ENCODE measurements at places on chromosomes 2 and 18.

DNA sequence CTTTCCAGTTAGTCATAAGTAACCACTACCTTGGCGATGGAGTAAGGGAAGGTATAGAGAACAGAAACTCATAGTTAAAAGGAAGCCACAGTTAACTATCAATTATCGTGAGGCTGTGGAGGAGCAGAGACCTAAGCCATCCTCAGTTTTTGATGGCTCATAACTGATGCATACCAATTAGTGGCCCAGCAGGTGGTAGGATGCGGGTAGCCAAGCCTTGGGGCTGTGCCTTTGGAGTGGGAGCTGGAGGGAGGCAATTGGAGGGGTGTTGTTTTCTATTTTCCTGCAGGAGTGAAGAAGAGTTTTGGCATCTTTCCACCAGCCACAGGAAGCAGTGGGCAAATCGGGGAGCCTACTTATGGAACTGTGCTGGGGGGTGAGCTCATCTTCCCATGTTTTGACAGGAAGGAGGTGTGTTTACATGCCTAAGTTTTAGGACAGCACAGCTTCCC lies 194.8 kb downstream of the TPGS2 start:
- DNase-seq, result no peak

DNA sequence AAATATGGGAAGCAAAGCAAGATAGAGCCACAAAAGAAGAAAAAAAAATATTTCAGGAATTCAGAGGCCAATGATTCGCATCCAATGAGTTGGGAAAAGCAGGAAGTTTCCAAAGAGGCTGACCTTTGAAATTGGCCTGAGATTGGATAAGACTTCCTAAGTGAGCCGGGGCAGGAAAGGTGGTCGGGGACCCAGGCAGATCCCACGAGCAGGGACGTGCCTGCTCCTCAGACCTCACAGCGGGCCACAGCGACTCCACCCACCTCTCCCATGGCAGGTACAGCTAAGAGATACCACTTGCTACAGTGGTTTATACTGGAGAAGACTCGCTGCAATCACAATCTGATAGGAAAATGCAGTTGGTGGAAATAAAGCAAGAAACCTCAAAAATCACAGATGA lies 102.8 kb upstream of the SALL3 start:
- DNase-seq, result no peak

DNA sequence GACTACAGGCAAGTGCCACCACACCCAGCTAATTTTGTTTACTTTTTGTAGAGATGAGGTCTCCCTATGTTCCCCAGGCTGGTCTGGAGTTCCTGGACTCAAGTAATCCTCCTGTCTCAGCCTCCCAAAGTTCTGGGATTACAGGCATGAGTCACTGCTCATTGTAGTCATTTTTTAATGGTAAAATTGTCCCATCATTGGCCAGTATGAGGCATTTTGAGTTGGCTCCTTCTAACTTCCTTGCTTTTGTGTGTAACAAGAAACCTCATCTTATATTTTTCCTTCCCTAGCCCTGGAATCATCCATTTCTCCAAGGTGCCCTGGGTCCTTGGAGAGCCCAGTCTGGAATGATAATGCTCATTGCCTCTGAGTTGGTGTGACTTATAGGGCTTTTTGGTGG lies 148.5 kb downstream of the INHBB start:
- no peak for DNase-seq

GRCh38 chr2:68756178-68756577 lies 21.6 kb downstream of the ARHGAP25 start:
- no peak for DNase-seq

DNA sequence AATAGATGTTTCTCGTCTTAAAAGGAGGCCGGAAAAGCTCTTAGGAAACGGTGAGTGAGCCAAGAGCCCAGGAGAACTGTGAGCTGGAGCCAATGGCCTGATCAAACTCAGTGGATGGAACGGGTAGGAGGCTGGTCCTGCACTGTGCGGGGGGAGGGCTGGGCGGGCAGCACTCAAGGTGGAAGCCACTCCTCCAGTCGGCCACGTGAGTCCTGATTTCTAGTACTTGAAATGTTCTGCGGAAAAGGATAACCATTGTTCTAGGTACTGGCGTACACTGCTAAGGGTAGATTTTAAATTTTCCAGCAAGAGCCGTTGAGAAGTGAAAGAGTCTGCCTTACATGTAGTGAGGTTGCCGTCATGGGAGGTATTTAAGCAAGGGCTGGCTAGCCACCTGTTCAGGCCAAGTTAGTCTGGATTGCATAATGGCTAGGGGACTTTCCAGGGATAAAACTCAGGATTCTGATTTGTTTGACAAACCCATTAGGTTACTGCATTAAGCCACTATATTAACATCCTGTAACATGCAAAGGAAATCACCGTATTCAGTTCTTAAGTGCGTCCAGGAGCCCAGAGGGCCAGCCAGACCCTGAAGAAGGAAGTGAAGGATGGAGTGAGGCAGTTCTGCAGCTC lies 51.3 kb upstream of the ODC1 start:
- DNase-seq, result no peak

GRCh38 chr18:56060967-56061541 lies 473.1 kb upstream of the TCF4 start:
- no peak for DNase-seq

DNA sequence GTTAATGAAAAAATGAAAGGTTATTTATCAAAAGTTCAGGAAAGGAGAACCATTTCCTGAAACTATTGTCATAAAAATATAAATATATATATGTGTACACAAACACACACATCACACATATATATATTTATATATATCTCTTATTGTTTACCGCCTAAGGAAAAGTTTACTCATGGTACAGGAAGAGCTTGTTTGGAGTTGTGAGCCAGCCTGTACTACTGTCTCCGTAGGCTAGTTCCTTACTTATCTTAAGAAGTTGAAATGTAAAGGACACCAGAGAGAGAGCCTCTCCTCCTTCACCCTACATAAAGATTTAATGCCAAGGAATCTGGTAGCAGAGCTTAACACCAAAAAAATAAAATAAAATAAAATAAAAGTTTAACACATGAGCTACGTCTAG lies 19.6 kb downstream of the DSC1 start:
- DNase-seq, result no peak

DNA sequence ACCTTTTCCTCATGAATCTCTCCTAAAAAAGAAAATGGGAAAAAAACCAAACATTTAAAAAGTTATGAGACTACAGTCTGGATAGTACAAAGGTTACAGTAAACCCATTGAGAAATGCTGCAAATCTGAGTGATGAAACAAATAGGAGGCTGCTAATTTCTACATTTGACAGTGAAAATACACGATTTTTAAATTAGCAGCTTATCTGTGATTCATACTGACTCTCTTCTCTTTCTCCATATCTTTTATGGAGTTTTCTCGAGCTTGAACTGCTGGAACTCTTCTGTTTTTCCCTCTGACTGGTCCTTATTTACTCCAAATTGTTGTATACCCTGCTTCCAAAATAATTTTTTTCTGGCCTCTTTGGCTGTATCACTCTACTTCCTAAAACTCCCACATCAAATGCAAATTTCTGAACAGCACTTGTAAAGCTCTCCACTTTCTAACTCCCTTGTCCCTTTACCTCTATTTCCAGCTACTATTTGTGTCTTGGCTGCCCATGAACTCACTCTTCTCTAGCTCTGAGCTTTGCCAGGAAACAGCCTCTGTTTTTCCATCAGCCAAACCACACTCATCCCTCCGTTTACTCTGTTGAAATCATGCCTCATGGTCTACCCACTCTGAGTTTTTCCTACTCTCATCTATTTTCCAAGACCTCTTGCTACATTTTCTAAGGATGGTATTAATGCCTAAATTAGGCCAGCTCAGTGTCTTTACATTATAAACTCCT lies 73.7 kb downstream of the RBMS1 start:
- no peak for DNase-seq

DNA sequence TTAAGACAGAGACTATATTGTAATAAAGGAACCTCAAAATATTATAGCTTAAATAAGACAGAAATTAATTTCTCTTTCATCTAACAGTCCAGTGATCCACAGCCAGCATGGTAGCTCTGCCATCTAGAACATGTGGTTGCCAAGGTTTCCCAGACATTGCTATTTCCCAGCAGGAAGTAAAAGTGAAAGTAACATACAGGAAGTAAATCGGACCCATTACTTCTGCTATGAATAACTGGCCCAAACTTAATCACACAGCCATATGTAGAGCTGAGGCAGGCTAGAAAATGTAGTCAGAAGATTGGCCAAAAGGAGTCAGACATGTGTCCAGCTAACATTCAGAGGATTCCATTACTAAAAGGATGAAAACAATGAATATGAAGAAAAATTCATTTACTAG lies 71.0 kb downstream of the NOL4 start:
- DNase-seq, result peak; percentile 48

DNA sequence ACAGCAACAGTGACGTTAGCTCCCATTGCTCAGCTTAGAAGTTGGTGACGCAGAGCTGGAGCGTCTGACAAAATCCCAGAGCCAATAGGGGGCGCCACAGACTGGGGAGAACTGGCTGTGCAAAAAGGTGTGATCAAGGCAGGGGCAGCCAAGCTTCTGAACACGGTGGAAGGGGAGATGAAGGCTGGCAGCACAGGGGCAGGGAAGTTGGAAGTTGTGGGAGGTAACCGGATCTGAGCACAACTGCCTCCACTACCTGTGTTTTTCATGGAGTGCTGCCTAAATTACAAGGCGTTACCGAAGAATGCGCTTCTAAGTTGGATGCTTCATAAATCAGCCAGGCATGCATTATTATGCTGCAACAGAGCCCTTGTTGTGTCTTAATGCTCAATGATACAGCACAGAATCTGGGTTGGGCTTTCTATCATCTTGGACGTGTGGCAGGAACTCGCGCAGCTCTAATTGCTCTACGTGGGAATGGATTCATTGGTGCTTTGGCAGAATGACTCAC lies 370.0 kb downstream of the SLC4A3 start:
- no peak for DNase-seq

GRCh38 chr2:186852508-186852907 lies 3.5 kb upstream of the ZSWIM2 start:
- no peak for DNase-seq

DNA sequence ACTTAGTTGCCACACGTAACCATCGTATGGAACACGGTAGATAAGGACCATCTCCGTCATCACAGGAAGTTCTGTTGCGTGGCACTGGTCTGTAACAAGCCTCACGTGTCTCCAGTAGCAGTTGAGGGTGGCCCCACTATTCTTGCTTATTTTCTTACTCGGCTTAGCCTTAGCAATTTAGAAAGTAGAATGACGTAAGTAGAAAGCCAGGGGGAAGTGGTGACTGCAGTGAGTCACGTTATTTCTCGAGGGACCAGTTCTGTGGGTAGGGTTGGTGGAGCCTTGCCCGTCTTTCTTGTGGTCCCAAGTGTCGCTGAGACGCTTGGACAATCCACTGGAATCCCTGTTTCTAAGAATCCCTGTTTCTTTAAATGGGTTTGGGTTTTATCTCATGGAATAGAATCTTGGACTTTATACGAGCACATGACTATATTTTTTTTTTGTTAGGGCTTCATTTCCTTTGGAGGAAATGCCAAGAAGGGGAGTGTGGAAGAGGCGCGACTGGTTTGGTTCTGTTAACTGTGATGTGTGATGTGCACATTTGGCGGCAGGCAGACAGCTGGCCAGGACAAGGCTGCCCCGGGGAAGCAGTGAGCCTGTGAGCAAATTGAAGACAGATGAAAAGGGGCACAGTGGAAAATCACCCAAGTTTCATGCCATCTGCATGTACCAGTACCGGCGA lies 96.2 kb downstream of the CABLES1 start:
- DNase-seq, result peak; percentile 93

- no peak for DNase-seq
Measured at GRCh38 chr2:165686800-165687199, 107.2 kb downstream of the GALNT3 start.

DNA sequence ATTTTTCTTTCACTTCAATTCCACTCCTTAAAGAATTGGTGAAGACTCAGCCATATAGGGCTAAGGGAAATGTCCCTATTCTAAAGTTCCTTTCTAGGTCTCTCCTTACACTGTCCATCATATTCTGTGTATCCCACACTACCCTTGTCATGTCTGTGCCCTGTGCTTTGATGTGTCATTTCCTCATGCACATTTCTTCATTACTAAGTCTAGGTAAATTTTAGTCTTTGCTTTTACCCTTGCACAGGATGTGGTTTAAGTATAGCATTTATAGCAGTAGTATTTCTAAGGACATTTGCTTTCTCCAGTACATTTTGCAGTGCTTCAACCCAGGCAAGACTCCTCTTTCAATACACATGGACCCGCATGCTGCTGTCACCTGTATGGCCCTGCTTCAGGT lies 221.5 kb upstream of the ACVR2A start:
- peak; percentile 69 for DNase-seq

DNA sequence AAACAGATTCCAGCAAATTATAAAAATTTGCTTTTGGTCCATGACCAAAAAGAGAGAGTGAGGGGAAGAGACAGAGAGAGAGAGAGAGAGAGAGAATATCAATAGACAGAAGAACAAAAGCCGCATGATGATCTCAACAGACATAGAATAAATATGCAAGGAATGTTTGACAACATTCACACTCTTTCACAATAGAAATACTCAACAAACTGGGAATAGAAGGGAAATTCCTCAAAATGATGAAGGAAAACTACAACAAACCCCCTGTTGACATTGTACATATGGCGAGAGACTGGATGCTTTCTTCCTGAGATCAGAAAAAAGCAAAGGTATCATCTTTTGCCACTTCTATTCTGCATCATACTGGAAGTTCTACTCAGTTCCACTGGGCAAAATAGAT lies 309.7 kb downstream of the RAD51AP2 start:
- DNase-seq, result no peak

GRCh38 chr2:172726172-172726735 lies 9.4 kb upstream of the RAPGEF4 start:
- peak; percentile 38 for DNase-seq

DNA sequence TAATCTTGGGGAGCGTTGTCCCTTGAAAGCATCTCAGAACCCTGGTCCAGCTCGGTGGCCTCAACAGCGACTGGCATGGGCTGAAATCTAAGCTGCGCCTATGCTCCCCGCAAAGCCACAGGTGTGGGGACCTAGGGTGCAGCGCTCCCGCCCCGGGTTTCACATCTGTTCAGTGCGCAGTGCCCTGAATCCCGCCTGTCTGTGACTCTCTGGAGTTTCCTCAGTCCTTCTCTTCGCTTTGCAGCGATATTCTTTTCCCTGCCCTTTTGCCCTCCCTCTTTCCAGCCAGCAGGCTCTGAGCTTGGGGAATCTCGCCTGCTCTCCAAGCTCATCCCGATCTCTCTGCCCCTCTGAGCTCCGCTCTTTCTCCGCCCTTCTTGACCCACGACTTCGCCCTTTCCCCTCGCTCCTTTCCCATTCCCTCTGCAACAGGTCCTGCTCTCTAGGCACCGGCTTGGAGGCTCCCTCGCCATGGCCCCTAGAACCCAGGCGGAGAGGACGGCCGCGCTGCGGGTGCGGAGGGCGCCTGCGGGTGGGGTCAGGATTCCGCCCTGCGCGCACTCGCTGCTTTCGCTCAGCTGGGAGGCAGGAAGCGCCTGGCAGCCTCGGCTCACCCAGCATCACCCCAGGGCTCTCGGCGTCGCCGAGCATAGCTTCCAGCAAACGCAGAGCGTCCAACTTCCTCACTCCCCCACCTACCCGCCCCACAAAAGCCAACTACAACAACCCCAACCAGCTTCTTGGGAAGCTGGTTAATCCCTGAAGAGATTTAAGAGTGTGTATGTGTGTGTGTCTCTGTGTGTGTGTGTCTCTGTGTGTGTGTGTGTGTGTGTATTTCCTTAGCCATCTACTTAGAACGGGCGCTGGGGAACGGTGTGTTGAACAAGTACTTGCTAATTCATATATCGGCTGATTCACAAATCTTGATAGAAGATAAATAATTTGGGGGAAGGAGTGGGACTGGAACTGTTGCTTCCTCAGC lies 1.1 kb downstream of the GRP start:
- no peak for DNase-seq
